ENCODE measurements at places on chromosomes 2 and 18.

DNA sequence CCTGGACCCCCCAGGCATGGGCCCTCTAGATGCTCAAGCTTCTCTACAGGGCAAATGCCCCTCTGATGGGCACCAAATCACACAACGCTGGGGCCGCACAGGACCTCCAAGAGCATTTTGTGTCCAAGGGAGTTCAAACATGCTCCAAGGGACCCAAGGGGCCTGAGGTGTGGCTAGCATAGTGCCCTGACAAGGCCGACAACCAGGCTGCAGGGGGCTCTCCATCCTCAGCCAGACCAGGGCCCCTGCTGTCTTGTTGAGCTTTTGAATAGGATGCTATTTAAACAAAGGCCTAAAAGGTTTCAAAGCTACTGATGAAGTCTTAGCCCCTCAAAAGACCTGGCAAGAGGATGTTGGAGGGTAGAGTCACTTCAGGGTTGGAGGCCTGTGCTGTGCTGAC lies 33.1 kb downstream of the EN1 start:
- no peak for DNase-seq

GRCh38 chr2:181836583-181836982 lies 54.9 kb upstream of the ITPRID2 start:
- no peak for DNase-seq

GRCh38 chr2:218540015-218540414 lies 28.1 kb downstream of the USP37 start:
- no peak for DNase-seq

GRCh38 chr2:37897511-37897910 lies 27.6 kb upstream of the RMDN2 start:
- DNase-seq = no peak

DNA sequence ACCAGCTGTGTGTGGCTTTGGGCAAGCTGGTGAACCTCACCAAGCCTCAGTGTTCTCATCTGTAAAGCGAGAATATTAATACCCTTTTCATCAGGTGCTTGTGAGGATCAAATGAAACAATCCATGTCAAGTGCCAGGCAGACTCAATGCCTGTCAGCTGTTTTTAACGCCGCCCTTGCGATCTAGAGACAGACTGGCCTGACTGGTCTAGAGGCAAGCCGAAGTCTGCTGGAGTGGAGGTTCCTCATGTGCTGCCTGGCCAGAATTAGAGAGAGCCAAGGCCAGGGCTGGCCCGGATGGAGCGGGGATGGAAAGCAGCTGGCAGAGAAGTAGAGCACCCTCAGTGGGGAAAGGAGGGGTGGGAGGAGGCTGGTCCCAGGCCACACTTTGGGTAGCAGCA lies 74.5 kb upstream of the B3GNT7 start:
- no peak for DNase-seq

- DNase-seq = no peak
Observed at GRCh38 chr2:14751581-14751980, 119.1 kb downstream of the LRATD1 start.

DNA sequence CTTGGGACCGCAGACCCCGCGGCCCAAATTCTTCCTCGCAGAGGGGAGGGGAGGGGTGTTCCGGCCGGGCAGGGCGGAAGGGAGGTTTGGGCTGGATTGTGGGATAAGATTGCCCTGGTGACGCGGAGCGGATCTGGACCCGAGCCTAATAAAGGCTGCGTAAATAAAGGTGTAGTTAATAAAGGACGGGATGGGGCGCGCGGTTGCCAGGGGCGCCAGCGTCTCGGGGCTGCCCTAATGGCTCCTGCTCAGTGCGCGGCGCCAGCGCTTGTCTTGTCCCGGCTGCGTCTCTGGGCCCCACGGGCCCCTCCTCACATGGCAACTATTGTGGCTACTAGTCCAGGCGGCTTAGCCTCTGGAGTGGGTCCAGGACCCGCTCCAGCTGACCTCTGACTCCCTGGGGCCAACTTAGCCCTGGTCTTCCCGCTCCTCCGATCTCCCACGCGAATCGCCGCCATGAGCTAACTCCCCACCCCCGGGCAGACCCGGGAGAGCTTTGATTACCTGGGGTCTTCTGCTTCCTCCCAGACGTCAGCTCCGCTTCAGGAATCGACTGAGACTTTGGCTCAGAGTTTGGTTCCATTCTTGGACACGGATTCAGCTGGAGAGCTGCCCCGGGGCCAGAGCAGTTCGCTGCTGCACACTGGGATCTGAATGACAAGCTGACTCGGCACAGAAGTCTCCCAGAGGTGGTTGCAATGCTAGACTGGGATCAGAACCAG lies 36.5 kb downstream of the SLC25A52 start:
- no peak for DNase-seq

GRCh38 chr18:12470382-12471075 lies 62.8 kb downstream of the PRELID3A start:
- no peak for DNase-seq

- no peak for DNase-seq
Observed at GRCh38 chr2:9648821-9649220, 18.0 kb upstream of the YWHAQ start.

DNA sequence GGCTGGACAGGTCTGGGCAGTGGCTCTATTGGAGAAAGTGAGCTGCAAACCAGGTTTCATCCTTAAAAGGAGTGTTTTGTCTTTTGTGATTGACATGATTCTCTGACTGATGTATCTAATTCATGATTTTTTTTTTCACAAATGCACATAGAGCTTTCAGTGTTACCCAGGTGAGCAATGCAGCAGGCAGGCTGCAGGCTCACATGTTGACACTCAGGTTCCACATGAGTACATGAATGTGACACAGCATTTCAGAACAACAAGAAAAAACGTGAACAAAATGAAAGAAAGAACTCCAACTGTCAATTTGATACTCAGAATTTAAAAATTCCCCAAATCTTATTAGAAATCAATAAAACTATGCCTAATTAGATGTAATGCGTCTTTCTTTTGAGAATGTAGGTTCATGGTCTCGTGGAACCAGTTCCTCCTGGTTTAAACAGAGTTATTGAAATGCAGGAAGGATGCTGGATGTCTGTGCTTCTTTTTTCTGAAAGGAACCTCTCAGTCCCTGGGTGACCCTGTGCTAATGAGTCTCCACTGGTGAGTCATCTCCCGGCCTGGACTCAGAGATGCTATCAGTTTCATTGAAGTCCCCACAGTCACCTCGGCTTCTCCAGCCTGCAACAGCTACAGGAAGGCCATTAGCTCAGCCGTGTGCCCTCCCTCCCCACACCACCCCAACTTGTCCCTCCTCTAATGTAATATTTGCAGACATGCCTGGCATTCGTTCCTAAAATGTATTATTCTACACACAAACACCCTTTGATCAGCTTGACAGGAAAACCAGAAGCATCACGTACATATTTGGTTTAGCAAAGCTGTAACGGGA lies 430.4 kb downstream of the LPIN1 start:
- DNase-seq = no peak

GRCh38 chr2:52423111-52423510 lies 1344.5 kb upstream of the CHAC2 start:
- no peak for DNase-seq

- no peak for DNase-seq
Observed at GRCh38 chr2:100293341-100294161, 28.8 kb downstream of the LONRF2 start.

DNA sequence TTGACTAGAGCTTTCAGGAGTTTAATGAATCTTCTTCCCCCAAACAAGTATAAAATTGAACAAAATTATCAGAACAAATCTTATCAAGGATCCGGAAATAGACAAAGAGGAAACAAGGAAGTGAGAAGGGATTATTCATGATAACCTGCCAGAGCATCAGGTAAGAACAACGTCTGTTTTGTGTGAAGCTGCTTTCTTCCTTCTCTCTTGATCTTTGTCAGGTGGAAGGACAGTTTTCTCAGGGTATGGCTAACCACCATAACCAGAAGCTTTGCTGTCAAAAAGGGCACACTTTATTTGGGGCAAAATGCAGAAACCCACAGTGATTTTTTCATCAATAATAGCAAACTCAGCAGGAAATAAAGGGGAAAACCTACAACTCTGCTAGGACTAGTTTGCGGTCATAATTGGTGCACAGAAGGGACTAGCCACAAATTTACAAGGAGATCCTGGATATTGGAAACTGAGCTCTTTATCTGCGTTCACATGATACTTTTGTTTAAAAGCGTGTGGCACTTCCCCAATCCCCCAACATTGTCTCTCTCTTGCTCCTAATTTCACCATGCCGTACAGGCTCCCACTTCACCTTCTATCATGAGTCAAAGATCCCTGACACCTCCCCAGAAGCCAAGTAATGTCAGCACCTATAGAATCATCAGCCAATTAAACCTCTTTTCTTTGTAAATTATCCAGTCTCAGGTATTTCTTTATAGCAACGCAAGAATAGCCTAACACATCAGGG lies 124.2 kb downstream of the FSIP2 start:
- no peak for DNase-seq

DNA sequence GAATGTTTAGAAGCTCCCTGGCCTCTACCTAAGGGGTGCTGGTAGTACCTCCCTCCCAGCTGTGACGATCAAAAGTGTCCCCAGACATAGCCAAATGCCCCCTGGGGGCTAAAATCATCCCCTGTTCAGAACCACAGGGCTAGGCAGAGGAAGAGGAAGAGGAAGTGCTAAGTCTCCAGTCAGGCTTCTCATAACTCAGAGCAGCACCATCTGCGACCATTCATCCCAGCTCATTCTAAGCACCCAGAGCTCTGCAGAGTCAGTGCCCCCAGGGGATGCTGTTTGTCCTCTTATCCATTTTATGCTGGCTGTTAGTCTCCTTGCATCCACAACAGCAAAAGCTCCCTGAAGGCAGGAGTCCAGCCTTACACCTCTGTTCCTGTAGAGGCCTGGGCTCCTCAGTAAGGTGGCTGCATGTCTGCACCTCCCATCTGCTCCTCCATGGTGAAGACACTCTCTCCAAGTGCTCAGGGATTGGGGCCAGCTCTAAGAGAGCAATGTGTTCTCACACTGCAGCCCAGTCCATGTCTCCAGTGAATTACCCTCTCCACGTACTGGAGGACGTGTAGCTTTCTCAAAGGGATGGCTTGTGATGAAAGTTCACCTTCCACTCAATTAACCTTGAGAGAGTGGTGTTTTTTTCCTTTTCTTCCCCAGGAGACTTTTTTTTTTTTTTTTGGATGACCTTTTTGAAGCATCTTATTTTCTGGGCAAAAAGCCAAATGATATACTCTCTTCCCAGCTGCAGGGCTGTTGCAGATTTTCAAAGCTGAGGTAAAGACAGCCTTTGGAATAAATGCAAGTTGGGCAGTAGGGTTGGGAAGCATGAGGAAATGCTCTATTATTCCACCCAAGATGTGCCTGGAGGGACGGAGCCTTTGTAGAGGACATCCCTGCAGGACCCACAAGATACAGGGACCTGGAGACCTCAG lies 158.9 kb upstream of the SLC14A2 start:
- DNase-seq = no peak

DNA sequence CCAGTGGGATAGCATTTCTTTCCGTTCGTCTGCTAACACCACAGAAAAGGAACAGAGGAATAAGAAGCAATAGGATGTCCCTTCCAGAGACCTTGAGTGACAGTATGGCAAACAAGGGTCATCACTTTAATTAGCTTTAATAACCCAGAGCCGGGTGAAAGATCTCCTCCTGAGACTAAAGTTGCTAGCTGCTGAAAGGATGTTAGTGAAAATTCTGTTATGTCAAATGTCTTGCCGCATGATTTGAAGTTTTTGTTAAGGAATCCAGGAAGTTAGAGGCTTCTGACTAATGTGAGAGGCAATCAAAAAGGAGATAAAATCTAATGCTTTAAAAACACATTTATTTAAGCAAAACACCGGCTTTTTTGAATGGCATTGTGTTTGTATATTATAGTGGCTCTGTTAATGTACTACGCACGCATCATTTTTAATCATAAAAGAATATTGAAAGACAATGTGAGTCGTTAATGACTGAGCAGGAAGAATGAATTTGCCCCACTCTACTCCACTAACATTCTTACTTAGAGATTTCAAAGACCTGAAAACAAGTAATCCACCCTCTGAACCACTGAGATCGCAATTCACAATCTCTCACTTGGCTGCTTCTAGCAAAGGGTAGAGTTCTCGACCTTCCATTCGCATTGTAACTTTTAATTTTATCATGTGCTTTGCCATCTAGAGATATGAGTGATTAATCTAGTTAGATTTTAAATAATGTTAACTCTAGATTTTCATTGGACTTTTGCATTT lies 536.6 kb downstream of the LRRTM4 start:
- no peak for DNase-seq

DNA sequence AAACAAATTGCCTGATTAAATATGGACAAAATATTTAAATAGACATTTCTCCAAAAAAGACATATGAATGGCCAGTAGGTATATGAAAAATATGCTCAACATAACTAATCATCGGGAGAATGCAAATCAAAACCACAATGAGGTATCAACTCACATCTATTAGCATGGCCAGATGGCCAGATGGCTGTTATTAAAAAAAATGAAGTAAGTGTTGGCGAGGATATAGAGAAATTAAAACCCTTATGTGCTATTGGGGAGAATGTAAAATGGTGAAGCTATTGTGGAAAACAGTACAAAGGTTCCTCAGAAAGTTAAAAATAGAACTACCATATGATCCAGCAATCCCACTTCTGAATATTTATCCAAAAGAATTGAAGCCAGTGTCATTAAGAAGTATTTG lies 272.3 kb upstream of the ZNF804A start:
- no peak for DNase-seq

- no peak for DNase-seq
Observed at GRCh38 chr2:1727101-1727771, 17.1 kb downstream of the PXDN start.

- no peak for DNase-seq
Observed at GRCh38 chr2:108938077-108938710, 50.8 kb downstream of the EDAR start.

DNA sequence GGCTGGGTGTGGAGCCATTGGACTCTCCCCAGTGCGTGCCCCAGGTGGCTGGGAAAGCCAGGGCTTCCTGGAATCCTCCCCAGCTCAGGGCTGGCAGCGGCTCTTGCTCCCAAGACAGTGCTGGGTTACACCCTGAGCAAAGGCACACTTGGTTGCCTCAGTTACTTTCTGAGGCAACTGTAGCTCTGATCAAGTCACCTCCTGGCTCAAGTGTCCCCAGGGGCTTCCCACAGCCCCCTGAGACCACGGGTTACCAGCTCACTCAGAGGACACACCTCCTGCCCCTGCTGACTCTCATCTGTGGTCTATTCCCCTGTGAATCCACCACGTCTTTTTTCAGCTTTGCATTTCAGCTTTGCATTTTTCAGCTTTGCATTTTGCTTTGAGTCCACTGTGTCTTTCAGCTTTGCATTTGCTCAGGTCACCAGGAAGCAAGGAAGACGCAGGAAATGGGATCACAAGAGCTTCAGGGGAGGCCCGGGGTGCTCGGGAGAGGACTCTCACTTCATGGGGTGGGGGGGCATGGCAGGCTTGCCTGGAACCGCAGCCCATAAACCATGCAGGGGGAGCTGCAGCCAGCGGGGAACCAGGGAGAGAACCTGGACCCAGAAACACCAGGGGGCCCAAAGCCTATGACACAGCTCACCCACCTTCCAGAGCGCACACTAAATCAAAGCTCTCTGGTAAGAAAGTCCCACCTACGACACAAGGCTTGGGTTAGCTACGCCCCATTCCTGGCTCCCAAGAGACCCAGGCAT lies 138.0 kb upstream of the ASB18 start:
- DNase-seq = no peak

- no peak for DNase-seq
Observed at GRCh38 chr2:47558768-47559684, 156.1 kb downstream of the MSH2 start.

All from activated T-helper 1 cell treated with anti-CD3 and anti-CD28 coated beads, Interleukin-2, amount 50 U/mL, for 16 hours (primary cell).